ENCODE measurements at places on chromosomes 1 and 21.

- no peak for DNase-seq
These were observed 115.7 kb downstream of the NEK7 start for GRCh38 chr1:198272492-198272891.

DNA sequence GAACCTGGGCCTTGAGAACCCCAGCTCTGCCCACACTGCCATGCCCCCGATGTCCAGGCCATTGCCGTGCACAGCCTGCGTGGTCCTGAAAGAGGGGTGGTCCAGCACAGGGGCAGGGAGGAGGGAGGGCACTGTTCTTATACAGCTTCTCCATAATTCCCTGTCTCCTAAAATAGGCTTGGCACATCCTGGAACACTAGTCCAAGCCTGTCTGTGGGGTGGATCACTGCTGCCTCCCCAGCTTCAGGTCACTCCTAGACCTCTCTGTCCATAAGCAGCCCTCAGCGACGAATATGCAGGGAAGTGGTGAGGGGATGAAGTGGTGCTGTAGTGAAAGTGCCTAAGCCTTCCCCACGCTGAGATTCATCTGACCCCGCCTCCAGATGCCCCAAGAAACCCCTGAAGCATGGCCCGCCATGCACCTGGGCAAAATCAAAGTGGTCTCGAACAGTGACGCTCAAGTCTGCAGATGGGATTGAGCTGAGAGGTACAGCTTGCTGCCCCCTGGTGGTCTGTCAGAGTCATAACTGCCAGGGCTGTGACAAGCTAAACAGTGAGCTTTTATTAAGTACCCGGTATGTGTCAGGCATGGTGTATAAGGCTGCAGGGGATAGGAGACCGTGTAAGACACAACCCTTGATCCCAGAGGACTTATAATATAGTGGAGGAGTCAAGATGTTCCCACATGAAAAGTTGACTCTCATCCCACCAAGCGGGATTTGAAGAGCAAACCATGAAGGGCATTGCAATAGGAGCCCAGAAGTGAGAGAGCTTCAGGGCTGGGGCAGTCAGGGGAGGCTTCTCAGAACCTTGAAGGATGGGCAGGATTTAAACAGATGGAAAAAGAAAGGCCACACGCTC is 66.6 kb downstream of the FAM163A start:
- DNase-seq, result peak; percentile 52

- DNase-seq, result peak; percentile 7
These were observed 49.4 kb upstream of the PARP1 start for GRCh38 chr1:226457307-226457712.

GRCh38 chr21:34790341-34790740 is 121.5 kb downstream of the CLIC6 start:
- DNase-seq, result no peak

GRCh38 chr1:86153836-86154235 is 2.7 kb downstream of the COL24A1 start:
- DNase-seq, result no peak

DNA sequence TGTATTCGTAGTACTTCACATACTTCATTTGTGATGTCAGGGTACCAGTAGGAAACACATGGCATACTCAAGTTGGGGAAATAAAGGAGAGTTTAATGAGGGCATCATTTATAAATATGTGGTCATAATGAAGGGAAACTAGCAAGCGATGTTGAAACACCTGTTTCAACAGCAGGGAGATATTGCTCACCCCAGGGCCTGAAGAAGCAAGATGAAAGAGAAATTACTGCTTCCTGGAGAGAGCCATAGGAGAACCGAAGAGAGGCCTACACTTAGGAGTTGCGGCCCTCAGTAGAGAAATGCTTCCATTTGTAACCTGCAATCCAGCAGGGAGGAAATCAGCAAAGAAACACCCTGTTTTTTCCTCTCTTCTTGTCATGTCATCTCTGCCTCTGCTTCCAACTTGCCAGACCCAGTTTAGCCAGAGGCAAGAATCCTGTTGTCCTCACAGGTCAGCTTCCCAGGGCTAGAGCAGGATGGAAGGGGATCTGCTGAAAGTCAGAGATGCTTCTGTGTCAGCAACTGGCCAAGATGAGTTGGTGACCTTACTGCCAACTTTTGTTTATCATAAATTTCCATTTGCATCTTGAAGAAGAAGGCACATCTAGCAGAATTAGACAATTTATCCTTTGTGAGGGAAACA is 67.6 kb upstream of the TSPAN2 start:
- DNase-seq, result no peak

DNA sequence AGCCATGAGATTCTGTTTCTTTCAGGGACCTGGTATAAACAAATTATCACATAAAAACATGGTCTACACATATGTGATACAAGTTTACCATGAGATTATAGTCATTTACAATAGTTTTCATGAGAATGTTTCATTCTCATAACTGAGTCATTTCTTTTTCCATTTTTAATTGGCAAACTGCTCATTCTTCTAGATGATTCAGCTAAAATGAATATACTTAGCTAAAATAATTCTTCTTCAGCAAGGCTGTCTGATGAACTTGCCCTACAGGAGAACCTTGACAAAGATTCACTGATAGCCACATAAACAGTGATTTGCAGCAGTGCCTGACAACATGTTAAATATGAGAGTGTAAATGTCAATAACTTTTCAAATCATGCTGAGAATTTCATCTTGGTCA is 253.2 kb downstream of the FMN2 start:
- DNase-seq, result no peak

- no peak for DNase-seq
These were observed 5.9 kb downstream of the KRTAP10-1 start for GRCh38 chr21:44533891-44534627.

DNA sequence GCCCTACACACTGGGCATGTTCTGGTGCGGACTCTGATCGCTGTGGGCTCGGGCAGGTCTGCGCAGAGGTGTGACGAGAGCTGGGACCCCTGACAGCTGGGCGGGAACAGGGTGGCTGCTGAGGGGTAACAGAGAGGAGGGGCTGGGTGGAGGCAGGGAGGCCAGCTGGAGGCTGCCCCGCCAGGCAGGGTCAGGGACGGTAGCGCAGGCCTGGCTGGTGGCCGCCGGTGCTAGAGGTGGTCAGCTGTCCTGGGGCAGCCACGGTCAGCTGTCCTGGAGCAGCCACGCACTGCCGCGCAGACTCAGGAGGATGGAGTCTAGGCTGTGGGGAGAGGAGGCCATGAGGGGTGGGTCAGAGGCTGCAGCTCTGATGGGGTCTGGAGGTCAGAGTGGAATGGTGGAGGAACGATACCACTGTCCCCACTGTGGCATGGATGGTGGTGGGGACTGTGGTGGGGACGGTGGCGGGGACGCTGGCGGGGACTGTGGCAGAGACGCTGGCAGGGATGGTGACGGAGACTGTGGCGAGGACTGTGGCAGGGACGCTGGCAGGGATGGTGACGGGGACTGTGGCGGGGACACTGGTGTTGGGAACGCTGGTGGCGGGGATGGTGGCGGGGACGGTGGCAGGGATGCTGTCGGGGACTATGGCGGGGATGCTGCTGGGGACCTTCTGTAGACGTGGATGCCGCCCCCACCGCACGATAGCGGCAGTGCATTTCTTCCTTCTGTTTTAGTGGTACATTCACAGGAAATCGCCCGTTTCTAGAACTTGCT is 21.3 kb upstream of the LRRC3 start:
- no peak for DNase-seq

DNA sequence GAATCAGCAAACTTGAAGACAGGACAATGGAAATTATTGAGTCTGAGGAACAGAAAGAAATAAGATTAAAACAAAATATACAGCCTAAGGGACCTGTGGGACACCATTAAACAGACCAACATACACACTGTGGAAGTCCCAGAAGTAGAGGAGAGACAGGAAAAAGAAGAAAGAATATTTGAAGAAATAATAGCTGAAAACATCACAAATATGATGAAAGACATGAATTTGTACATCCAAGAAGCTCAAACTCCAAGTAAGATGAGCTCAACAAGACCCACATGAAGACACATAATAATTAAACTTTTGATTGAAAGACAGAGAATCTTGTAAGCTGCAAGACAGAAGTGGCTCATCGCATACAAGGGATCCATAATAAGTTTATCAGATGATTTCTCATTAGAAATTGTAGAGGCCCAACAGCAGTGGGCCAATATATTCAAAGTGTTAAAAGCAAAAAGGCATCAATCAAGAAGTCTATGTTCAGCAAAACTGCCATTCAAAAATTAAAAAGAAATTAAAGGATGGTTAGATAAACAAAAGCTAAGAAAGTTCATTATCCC is 311.3 kb upstream of the ADGRL2 start:
- DNase-seq, result no peak

- DNase-seq, result no peak
These were observed 55.3 kb downstream of the PTPN14 start for GRCh38 chr1:214496126-214496525.

DNA sequence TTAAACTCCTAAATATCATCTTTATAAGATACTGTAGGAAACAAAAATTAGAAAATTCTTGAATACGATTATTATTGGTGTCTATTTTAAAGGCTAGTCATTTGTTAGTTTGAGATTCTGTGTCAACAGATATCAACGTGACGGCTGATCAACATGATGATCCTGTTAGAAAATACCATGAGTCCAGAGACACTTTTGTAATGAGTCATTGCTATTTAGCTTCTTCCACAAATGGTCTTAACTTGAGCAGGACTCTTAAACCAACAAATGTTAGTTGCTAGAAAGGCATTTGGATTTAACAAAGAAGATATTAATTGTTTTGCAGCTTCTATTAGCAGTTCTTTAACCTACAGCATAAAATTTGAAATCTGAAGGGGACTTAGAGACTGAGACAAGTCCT is 131.2 kb downstream of the TGFB2 start:
- no peak for DNase-seq

DNA sequence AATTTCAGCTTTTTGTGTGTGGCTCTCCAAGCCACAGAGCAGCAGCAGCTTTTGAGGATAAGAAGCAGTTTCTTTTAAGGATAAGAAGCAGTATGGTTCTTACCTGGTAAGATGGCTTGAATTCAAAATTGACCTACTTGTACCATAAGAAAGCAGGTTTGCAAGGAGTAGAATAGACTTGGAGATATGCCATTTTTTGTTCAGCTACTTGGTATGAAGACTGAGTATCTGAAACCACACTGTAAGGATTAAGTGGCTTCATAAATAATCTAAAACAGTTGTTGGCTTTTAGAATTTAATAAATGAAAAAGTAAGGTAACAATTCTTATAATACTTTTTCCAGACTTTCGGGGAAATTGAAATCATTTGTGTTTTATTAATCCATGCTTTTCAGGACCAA is 74.2 kb downstream of the ATF6 start:
- DNase-seq, result no peak

GRCh38 chr1:57835620-57836019 is 411.8 kb upstream of the DAB1 start:
- no peak for DNase-seq

DNA sequence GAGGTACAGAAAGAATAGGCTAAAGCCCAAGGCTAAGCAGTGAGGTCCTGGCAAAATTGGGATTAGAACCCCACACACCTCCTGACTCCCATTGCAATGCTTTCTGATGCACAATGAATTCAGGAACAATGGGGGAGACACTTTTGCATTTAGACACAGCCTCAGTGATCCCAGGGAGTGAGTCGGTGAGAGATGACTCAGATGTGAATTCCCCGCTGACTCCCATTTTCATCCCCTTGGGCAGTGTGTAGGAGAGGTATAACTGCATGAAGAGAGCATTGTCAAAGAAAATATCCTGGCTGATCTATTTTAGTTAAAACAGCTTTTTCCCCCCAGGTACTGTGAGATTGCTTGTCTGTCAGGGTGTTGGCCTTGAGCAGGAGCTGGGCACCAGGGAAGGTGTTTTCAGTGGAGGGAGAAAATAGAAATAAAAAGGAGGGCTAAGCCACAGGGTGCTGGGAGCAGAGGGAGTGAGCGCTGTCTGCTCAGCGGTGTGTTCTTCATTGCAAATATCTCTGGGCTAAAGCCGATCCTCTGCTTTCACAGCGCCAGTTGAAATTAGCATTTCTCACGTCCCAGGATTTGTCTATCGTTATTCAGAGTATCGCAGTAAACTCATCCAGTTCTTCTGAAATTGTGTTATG is 247.7 kb upstream of the PTBP2 start:
- DNase-seq, result no peak

- no peak for DNase-seq
These were observed 203.2 kb downstream of the APP start for GRCh38 chr21:25967181-25967900.

- no peak for DNase-seq
These were observed 24.9 kb downstream of the MAP3K7CL start for GRCh38 chr21:29155118-29155932.

DNA sequence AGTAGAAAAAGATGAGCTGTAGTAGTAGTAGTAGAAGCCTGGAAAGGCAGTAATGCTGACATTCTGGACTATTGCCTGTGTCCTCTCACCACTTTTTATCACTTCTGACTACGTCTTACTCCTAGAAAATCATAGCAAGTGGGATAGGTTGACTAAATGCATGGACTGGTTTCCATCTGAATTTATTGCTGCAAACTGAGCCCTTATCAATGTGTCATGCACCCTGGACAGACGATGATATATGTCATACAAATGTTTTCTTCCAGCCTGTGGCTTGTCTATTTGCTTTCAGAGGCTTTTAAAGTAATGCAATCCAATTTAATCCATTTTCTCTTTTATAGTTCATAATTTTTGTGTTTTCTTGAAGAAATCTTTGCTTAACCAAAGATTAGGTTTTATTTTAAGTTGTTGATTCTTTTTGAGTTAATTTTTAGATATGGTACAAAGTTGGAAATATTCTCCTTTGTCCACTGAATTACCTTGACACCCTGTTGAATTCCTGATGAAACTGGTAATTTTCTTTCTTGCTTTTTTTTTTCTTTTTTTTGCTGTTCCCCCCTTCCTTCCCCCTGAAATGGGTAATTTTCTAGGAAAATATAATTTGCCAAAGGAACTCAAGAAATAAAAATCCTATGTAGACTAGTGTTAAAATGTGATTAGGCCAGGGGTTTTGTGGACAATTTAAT is 47.1 kb downstream of the PHACTR4 start:
- no peak for DNase-seq

DNA sequence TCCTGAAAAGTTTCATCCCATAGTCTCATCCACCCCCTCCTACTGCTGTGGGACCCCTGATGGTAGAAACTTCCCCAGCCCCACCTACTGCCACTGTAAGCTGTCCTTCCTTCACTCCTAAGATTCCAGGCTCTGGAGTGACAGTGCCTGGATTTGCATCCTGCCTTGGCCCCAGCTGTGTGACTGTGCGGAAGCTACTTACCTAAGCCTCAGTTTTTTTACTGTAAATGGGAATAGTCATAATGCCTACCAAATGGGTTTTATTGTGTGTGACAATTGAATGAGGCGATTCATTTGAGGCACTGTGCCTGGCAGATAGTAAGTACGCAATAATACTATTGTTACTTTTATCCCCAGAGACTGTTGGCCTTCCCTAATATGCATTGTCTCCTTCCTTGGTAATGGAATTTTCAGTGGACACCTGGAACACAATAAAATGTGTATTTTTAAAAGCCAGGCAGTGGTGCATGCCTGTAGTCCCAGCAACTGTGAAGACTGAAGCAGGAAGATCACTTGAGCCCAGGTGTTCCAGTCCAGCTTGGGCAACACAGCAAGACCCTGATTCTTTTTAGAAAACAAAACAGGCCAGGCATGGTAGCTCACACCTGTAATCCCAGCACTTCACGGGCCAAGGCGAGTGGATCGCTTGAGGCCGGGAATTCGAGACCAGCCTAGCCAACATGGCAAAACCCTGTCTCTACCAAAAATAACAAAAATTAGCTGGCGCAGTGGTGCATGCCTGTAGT is 55.0 kb upstream of the ZNF326 start:
- DNase-seq, result no peak

Measured in stimulated activated CD4-positive, alpha-beta T cell treated with anti-CD3 and anti-CD28 coated beads, Interleukin-1b, Interleukin-23, amount 100 ng/mL, for 4 hours (primary cell).